Fibroblast of mammary gland (primary cell): ENCODE measurements at places on chromosomes 13 and 19.

DNA sequence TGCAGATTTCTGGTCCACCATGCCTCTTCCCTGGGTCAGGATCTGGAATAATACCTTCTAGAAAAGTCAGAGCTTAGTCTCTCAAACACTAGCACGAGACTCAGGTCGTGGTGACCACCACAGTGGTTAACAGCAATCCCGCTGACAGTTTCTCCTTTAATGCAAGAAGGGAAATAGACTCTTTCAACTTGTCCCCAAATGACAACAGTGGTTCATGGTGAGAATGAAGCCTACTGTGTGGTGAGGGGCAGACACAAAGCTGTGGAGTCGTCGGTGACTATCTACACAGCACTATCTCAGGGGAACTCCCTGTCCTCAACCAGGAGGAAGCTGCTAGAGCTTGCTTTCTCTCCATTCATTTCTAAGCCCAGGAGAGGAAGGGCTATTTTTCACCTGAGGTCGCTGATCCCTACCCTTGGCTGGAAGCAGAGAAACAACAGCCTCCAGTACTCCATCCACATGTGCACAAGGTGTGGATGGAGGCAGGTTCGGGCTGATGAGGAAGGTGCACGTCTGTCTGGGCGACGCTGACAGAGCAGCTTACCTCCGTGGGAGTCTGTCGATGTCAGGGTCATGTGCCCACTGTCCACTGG, 72.4 kb downstream of the STK24 start:
- no peak for DNase-seq

DNA sequence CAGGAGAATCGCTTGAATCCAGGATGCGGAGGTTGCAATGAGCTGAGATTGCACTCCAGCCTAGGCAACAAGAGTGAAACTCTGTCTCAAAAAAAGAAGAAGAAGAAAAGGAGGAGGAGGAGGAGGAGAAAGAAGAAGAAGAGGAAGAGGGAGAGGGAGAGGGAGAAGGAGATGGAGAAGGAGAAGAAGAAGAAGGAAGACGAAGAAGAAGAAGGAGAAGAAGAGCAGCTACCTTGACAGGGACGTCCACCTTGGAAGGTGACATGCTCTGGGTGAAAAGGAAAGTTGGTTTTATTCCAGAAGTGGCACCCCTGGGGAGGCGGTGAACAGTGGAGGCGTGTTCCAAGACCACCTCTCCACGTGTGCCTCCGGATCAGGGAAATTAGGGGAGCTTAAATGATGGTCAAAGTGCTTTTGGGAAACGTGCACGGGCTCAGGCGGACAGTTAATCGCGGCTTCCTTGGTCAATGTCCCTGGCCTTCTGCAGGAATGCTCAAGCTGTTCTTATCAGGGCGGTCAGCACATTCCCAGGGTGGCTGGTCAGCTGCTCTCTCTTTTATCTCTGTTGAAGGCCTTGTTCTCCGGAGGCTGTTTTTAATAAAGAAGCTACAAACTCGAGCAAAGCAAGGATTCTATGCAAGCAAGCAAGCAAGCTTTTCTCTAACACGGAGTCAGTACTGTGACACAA, 78.9 kb upstream of the PEG3 start:
- DNase-seq = no peak

GRCh38 chr13:100520936-100521850, 67.4 kb downstream of the GGACT start:
- no peak for DNase-seq

GRCh38 chr13:112998521-112999280, 29.7 kb downstream of the MCF2L start:
- no peak for DNase-seq

DNA sequence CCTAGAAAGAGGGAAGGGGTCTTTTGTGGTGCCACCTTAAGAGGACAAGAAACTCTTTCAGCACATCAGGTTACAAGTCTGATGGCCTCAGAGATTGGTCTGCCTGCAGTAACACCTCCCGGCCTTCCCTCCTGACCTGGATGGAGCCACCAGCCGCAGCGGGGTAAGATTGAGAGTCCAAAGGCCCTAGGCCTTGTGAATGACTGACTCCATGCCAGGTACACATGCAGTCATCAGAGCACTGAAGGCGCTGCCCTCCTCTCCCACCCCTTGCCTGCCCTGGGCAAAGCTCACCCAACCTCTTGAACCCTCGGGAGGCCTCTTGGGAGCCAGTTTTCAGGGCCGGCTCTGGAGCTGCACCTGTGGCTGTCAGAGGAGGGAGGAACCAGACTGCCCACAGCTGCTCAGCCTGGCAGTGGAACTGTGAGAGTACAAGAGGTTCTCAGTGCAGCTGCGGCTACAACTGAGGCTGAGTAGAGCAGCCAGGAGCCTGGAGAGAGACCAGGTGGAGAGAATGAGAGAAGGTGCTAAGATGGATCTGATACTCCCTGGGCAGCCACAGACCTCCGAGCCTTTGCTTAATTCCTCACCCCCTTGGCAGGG, 23.8 kb upstream of the C13orf42 start:
- DNase-seq = no peak

DNA sequence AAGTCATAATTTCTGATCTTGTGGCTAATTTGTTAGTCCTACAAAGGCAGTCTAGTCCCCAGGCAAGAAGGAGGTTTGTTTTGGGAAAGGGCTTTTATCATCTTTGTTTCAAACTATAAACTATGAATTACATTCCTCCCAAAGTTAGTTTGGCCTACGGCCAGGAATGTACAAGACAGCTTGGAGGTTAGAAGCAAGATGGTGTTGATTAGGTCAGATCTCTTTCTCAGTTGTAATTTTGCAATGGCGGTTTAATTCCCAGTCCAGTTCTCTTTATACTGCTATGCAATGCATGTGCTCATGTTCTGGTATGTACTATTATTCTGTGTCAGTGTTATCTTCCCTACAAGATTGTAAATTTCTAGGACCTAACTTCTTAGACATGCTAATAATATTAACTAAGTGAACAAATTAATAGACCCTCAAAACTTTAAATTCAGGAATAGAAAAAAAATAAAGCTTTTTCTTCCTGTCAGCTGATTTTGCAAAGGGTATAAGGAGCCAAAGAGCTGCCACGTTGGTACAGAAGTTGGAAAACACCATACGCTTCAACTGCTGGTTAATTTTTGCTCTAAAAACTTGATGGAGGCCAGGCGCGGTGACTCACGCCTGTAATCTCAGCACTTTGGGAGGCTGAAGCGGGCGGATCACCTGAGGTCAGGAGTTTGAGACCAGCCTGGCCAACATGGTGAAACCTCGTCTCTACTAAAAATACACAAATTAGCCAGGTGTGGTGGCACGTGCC, 1.3 kb upstream of the DNAJC15 start:
- no peak for DNase-seq

GRCh38 chr13:27371932-27372331, 52.5 kb upstream of the GTF3A start:
- DNase-seq = no peak

- no peak for DNase-seq
These were observed 2136.8 kb downstream of the PCDH9 start for GRCh38 chr13:65093357-65093756.

DNA sequence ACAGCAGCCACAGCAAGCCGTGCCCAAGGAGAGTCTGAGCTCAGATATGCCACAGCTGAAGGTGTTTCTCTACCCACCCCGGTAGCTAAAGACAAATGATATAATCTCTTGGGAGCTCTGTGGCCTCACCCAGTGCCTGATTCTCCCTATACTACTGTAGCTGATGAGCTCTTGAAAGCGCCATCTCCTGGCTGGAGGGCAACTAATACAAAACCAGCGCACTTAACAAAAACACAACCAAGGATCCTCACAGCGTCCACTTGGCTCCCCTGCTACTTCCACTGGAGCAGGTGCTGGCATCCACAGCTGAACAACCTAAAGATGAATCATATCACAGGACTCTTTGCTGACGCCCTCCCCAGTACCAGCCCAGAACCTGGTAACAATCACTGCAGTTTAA, 1212.0 kb downstream of the PCDH17 start:
- DNase-seq = no peak
